ENCODE measurements at places on chromosomes 5 and 9.
A peak's percentile ranks its signal among the peaks of the same experiment; 100 is the strongest.

DNA sequence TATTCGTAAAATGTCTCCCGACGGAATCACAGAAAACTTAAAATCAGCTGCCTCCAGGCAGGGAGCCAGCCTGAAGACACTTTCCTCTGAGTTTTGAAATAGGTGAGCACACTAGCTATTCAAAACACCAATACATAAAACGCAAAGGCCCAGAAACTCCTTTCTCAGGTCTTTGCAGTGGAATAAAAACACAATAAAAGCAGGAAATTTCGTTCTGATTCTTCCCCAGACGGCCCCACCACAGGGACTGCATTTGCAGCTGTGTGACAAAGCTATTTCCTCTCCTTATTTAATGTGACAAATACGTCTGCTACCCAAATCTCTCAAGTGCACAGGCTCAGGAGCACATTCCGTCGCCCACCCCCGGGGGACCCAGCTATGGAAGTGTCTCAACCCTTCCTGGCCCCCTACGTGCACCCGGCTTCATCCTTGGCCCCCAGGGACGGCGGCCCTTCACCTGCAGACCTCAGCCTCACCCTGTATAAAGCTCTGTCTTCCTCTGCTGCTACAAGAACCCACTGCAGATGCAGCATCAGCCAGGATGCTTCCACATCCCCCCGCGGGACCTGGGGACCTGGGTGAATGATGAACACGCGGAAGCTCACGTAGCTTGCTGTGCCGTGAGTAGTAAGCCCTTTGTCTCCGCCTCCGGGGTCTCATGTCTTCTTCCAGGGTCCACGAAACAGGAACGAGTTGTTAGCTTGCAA lies 24.9 kb downstream of the AHRR start:
- no peak for DNase-seq

GRCh38 chr5:134736173-134736812 lies 2.1 kb upstream of the CAMLG start:
- no peak for DNase-seq

- no peak for DNase-seq
These were observed 8.2 kb downstream of the AP3B1 start for GRCh38 chr5:78286290-78286689.

DNA sequence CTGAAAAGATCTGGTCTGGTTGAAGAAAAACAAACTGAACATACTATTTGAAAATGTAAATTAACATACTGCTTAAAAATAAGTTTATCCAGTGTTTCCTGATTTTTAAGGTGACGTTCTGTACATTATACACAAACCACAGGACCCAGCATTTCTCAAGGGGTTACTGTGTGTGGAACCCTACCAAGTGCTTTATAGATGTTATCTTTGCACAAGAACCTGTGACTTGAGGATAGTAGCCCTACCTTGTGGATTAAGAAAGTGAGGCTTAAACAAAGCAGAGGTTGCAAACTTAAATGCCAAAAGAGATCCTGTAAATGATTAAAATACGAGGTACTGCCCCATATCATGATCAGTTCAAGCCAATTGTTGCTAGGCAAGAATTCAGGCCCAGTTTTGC lies 4.7 kb downstream of the KLF9 start:
- peak; percentile 49 for DNase-seq

- peak; percentile 54 for DNase-seq
These were observed 45.7 kb upstream of the TGFBR1 start for GRCh38 chr9:99058964-99059921.

GRCh38 chr5:123755653-123756317 lies 243.8 kb downstream of the CSNK1G3 start:
- peak; percentile 91 for DNase-seq

DNA sequence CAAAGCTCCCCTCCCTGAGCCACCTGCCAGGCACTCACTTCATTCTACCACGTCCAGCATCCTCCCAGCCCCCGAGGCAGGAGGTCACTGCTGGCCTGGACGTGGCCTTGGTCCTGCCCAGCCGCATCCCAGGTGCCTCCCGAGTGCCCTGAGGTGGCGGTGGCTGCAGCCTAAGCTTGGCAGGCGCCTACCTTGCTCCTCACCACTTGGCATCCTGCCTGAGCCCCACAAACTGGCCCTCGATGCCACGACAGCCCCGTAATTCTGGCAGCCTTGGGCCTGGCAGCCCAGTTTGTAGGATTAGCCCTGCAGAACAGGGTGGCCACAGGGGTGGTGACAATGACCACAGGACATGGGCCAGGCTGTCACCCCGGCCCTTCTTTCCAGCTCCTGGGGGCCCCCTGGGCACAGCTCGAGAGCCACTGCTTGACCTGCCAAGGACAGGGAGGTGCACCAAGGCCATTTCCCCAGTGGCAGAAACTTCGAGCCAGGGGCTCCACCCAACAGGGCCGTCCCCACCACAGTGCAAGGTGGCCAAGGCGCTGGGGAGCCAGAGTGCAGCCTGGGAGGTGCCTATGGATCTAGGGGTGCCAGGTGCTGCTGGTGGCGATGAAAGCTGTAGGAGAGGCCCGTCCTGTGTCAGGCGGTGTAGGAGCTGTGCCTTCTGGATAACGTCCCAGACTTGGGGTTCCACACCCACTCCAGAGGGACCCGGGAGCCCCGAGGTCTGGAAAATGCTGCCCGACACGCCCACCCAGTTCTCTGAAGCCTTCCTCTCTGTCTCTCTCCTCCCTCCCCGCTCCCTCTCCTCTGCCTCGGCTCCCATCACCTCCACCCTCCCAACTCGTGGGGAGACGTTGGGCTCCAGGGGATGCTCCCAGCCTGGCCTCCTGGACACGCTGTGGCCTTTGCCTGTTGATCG lies 18.4 kb downstream of the NKD2 start:
- DNase-seq, result no peak

GRCh38 chr5:51846015-51846414 lies 462.8 kb downstream of the ISL1 start:
- DNase-seq, result no peak

- DNase-seq, result no peak
These were observed 47.6 kb downstream of the GABRA1 start for GRCh38 chr5:161895514-161895913.

DNA sequence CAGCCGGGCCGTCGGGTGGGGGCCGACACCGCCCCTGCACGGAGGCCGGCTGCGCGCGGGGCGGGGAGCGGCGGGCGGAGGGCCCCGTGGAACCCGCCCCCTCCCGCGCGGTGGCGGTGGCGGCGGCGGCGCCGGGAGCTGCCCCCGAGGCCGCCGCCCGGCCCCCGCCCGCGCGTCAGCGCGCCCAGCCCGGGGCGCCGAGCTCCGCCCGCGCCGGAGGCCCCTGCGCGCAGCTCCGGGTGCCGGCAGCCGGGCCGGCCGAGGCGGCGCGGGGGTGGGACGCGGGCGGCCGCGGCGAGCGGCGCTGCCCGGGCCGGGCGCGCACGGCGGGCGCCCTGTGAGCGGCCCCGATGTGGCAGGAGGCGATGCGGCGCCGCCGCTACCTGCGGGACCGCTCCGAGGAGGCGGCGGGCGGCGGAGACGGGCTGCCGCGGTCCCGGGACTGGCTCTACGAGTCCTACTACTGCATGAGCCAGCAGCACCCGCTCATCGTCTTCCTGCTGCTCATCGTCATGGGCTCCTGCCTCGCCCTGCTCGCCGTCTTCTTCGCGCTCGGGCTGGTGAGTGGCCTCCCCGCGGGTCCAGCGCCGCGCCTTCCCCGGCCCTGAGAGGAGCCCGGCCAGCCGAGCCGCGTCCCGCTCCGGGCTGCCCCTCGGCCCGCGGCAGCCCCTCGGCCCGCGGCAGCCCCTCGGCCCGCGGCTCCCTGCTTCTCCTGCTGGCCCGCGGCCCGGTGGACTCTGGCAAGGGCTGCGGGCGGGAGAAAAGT lies at the start of gene ADCY2:
ADCY2 (plus strand) TSS at position 192 of the 766 bp plus-strand sequence; CDS start at position 351, 159 bp downstream.
- peak; percentile 5 for DNase-seq

GRCh38 chr9:126303488-126303887 lies 23.1 kb upstream of the MVB12B start:
- DNase-seq, result no peak

DNA sequence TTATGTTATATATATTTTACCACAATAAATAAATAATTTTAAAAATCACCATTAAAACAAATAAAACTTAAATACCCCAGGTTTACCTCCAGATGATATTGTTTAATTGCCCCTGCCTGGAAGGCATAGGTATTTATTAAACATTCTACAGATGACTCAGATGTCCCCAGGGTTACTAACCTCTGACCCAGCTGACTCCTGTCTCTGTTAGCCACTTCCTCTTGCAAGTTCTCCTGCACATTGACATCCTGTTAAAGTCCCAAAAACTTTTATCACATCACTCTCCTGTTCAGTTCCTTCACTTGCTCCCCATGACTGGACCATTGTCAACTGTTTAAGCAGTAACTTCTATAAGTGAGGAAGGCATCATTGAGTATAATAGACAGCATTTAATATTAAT lies 37.0 kb upstream of the RAB3C start:
- no peak for DNase-seq

GRCh38 chr9:114218264-114219120 lies 63.2 kb downstream of the COL27A1 start:
- DNase-seq, result peak; percentile 75

- DNase-seq, result no peak
These were observed 213.7 kb downstream of the FSTL4 start for GRCh38 chr5:133398646-133399101.

DNA sequence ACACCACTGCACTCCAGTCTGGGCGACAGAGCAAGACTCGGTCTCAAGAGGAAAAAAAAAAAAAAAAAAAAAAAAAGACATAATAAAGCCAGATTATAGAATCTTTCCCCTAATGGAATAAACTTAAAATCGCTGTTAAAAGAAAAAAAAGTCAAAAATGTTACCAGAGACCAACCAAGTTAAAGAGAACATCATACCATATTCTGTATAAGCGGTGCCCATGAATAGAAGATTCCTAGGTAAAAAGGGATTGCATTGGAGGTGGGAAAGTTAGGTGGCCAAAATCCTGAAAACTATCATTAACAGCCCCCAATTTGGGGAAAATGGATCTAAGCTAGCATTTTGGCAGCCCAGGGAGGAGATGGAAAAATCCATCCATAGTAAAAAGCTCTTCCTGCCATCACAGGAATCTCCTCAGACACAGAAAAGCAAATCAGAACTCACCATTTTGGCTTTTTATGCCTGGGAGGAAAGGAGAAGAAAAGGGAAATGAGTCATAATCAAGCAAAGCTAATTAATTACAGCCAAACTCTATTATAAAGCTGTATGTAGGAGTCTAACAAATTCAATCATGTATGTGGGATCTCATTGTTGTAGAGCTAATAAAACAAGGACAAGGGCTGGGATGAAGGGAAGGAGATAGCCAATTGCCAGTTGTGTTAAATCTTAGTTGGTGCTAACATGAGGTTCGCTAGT lies 363.8 kb downstream of the ARL15 start:
- DNase-seq, result peak; percentile 54

DNA sequence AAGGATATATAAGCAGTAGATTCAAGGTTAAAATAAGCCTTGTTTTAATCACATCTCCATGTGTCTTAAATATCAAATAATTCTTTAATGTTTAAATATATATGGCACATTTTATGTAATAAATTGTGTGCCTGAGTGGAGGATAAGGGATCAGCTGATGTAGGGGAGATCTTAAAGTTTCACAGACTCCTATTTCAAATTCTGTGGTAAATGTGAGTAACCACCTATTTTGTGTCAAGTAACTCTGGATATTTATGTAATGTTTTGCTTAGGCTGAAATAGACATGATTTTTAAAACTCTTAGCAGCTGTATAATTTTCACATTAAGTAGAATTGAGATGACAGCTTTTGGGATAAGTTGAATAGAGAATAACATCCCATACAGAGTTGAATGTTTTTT lies 41.3 kb upstream of the ITGA2 start:
- DNase-seq, result no peak

DNA sequence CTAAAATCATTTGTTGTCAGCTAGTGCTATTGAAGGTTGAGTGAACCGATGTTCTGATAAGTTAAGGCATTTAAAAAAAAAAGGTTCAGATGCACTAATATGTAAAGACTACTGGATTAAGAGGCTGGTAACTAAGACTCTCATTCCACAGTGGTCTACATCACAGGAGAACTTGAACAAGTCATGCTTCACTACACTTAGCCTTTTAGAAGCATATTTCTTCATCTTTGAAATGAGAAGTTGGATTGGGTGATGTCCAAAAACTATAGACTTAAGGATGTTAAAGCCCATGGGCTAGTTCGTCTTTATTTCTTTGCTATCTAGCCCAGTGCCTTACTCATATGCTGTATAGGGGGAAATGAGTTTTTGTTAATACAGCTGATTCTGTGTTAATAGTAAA lies 107.2 kb downstream of the NDUFS4 start:
- DNase-seq, result no peak

- DNase-seq, result no peak
These were observed 405.3 kb upstream of the SGCD start for GRCh38 chr5:155921621-155922020.

GRCh38 chr5:9207817-9208418 lies 338.0 kb downstream of the SEMA5A start:
- peak; percentile 68 for DNase-seq

DNA sequence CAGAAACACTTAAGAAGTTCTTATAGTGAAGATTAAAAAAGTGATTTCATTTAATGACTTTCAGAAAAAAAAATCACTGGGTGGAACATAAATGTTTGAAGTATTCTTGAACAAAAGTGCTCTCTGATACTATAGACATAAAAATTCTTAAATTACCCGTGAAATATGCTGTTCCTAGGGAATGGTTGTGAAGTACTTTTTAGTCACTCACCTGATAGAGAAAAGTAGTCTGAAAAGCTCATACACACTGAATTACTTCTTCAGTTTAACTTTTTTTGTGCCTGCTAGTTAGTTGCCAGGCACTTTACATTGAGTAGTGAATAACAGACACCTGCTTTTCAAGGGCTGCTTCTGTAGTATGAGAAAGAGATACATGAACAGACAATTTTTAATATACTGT lies 78.0 kb downstream of the SH3GL2 start:
- no peak for DNase-seq

GRCh38 chr5:378976-379742 lies 57.6 kb downstream of the AHRR start:
- peak; percentile 63 for DNase-seq

GRCh38 chr5:40223884-40224402 lies 455.8 kb upstream of the PTGER4 start:
- DNase-seq, result peak; percentile 92

DNA sequence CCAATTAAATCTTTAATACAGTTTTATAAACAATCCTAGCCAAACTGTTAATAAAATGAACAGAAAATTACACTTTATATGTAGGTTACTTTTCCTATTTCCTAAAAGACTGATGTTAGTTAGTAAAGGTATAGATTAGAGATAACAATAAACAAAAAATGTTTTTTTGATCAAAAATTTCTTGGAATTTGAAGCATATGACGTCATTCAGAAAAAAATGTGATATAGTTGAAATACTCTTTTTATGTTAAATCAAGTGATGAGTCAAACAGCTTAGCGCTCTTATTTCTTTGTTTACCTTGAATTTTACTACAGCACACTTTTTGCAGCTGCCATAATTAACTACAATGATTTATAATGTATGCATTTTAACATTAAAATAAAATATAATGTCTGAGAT lies 195.8 kb downstream of the SLC12A2 start:
- no peak for DNase-seq

DNA sequence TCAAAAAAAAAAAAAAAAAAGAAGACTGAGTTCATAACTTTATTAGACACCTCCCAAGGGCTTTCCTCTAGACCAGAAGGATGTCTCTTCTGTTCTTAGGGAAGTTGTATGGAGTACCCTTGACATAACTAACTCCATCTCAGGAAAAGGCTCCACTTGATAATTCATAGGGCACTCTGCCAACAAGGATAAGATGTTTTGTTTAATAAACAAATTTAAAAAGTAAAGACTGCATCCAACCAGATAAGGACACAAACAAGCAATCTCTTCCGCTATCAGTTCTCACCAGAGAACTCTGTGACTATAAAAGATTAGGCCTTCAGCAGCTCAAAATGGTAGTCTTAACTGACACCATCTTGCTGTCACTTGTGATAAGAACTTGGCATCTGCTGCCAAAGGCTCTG lies 65.8 kb downstream of the SFXN1 start:
- DNase-seq, result no peak

GRCh38 chr5:172145870-172146747 lies 41.9 kb downstream of the STK10 start:
- DNase-seq, result no peak

All from EH (cell line).